Activated T-helper 2 cell treated with anti-CD3 and anti-CD28 coated beads, Interferon-gamma antibody, Interleukin-2, Interleukin-4, amounts not matched to agents 10 μg/mL and 5 μg/mL and 100 μg/mL, durations not matched to agents 14 hours and 24 hours and 36 hours (primary cell): ENCODE measurements at places on chromosomes 4 and X. TPM values are rescaled to one million over a fixed set of nuclear protein-coding genes. Genes with fewer than 3 reads are reported as not detected.

AIMP1 gene
- 72.1 and 72.5 TPM in 2 replicates for total RNA-seq

DNA sequence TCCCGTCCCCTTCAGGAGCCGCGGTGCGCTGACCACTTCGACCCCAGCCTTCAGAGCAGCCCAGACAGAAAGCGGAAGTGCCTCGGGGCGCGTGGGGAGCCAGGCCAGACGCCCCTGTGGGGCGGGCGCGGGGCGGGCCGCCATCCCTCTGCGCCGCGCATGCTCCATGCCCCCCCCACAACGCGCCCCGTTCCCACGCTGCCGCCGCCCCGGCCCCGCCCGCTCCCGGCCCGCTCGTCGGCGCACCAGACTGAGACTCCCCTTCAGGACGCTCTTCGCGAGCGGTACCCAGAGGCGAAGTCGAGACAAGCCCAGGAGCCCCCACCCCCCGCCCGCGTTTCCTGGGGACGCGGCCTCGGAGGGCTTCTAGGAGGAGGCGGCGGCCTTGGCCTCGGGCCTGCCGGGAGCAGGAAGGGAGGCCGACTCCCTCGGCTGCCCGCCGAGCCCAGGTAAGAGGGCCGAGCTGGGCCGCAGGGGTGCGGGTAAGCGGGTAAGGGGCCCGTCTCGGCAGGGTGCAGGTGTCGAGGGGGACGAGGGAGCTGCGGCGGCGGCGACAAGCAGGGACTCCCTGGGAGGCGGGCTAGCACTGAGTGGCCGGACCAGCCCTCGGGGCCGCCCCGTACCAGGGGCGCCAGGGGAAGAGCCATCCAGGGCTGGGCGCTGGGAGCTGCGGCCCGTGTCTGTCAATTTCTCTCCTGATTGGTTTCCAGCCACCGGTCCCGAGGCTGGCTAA, at the start of gene ZFP92:
TSS of gene ZFP92 (plus strand) at position 218 of the 733 bp plus-strand sequence. CDS start 6,851 bp downstream, outside the sequence.
- DNase-seq, result peak; percentile 12

DNA sequence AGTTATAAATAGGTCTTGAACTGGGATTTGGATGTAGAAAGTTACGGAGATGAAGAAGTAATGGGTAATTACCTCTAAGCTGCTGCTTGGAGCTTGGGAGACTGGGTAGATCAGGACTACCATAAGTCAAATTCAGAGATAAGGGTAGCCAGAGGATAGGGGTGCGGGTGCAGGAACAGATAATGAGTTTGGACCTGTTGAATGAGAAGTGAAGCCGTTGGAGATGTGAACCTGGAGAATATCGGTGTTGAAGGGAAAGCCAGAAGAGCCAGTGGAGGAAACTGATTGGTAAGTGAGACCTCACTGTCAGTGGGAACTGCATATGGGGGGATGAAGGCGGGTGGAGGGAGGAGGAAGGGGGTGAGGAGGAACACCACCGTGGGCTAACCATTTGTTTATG, 618 bp upstream of the FOXO4 start:
- no peak for DNase-seq

GRCh38 chrX:130702867-130703707, 199.9 kb downstream of the ENOX2 start:
- DNase-seq, result no peak

DNA sequence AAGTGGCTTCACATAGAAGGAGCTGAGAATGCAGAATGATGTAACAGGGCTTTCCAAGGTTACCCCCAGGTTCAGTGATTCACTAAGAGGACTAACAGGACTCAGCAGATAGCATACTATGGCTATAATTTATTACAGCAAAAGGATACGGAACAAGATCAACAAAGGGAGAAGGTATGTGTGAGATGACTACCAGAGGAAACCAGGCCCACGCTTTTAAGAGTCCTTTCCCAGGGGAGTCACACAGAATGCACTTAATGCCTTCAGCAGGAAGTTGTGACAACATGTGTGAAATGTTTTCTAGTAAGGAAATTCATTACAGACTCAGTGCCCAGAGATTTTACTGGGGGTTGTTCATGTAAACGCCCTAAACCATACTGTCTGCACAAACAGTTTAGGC, 373.6 kb upstream of the MAGEB2 start:
- no peak for DNase-seq

GRCh38 chr4:159171287-159171686, 68.4 kb downstream of the RAPGEF2 start:
- no peak for DNase-seq

- DNase-seq, result no peak
Observed at GRCh38 chr4:7196288-7196651, 3.9 kb downstream of the SORCS2 start.
